ENCODE measurements at places on chromosomes 4 and X. TPM values are rescaled to one million over a fixed set of nuclear protein-coding genes. Genes with fewer than 3 reads are reported as not detected.

GRCh38 chrX:12210971-12211370 is 72.7 kb downstream of the FRMPD4 start:
- no peak for DNase-seq

PHOX2B gene
- not detected for total RNA-seq

DNA sequence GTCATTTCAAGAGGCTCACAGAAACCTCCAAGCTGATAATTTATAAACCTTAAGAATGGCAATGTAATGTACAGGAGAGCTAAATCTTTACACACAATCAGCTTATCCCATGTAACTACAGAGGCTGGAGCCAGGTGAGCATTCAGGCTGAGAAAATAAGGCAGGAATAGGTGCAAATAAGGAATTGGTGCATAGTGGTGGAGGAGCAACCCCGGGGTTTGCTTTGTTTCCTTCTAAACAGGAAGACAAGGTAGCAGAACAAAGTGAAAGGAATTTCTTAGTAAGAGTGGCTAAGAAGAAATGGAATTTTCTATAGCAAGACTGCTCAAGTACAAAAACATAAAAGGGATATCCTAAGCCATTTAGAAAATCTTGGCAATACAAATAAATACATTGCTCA is 82.4 kb downstream of the NR3C2 start:
- no peak for DNase-seq

- DNase-seq = no peak
Observed at GRCh38 chr4:101669138-101669831, 121.2 kb upstream of the BANK1 start.

DNA sequence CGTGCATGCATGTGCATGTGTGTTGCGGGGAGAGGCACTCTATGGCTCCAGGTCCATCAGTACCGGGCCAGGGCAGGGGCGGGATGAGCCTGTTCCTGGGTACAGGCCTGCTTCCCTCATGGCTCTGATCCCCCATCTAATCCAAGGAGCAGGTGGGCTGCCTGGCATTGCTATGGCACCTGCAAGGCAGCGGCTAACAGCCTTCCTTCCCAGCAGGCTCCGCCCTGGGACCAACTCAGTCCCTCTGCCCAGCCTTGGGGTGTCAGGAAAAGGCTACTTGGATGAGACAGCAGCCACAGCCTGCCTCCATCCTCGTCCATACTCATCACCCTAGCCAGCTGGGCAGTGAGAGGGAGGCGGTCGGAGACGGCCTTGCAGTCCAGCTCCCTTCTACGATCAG is 46.5 kb downstream of the PPP2R2C start:
- no peak for DNase-seq

DNA sequence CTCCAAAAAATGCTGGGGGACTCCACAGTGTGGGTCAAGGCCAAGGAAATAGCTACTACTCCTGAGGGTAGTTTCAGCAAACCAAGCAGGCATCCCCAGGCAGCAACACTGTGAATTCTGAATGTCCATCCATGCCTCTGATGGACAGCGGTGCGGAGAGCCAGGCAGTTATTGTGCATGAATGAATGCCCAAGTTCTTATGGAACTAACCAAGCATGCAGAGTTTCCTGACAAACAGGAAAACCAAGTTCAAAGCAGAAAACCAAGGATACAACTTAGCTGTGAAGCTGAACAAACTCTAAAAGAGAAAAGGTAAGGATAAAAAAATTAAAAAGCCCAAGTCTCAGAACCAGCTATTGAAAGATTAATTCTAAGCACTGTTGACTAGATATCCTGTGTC is 642.6 kb upstream of the HS3ST1 start:
- DNase-seq = no peak
